ENCODE measurements at places on chromosomes 7 and 10.

- no peak for DNase-seq
Observed at GRCh38 chr10:105681051-105681450, 1040.0 kb downstream of the SORCS3 start.

- no peak for DNase-seq
Observed at GRCh38 chr7:102810916-102811315, 62.1 kb downstream of the FAM185A start.

- DNase-seq, result no peak
Observed at GRCh38 chr7:157949711-157950110, 612.9 kb downstream of the DNAJB6 start.

DNA sequence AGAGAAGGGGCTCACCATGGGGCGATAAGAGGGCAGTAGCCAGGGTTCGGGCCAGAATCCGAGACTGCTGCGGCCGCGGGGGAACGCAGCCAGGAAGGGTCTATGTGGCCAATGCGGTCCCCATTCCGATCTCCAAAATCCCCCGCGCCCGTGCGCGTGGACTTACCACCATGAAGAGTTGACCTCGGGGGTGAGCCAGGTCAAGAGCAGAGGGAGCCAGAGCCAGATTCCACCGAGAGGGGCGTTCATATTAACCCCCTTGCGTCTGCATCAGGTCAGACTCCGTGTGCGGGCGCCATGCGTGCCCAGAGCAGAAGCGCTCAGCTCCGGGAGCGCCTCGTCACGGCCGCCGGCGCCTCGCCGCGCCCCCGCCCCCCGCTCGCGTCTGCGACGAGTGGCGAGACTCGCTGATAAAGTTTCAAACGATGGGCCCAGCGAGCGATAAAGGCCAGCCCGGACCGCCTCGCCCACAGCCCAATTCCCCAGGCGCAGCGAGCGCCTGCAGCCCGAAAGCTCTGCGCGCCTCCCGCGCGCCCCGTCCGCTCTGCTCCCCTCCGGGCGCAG lies at the start of gene WNT2:
TSS of gene WNT2 (minus strand) at position 318 of the 564 bp plus-strand sequence. CDS start at position 249, 69 bp downstream.
- DNase-seq, result no peak

DNA sequence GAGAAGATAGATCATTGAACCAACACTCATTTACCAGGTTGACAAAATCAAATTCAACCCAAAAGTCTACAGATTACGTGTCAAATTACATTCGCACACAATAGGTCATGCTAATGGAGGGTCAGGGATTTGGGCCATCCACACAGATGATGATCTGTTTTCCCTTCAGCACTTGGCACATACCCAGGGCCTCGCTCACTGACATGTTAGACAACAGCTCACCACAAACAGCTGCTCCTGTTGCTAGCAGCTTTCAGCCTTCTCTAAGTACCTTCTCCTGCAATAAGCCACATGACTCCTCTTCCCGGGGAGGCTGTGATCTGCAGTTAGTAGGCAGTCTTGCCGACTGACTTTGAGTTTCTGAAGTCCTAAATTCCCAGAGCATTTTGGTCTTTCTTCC lies 18.4 kb downstream of the NKX2-3 start:
- no peak for DNase-seq

GRCh38 chr7:24729365-24730017 lies 27.8 kb downstream of the GSDME start:
- no peak for DNase-seq
